ENCODE measurements at places on chromosomes 11 and 22. TPM values are rescaled to one million over a fixed set of nuclear protein-coding genes. Genes with fewer than 3 reads are reported as not detected.

PLXNB2 gene
- 16.8 TPM for total RNA-seq

NPAS4 gene
- 0.16 TPM for total RNA-seq

GRCh38 chr11:4183410-4184057 lies 88.9 kb downstream of the RRM1 start:
- no peak overlapping the region for H3K4me3 ChIP-seq
- peaks cover 6% of the 10 kb centered on the region for H3K4me1 ChIP-seq
- no peaks in the 10 kb centered on the region for H3K36me3 ChIP-seq
- H3K27me3 ChIP-seq, result peaks cover 20% of the 10 kb centered on the region

- no peak for DNase-seq
- no peak overlapping the region for H3K27ac ChIP-seq
- H3K27me3 ChIP-seq, result peaks cover 3% of the 10 kb centered on the region
- no peak overlapping the region for H3K4me3 ChIP-seq
- H3K36me3 ChIP-seq, result no peaks in the 10 kb centered on the region
Observed at GRCh38 chr22:48314073-48314472, 1513.6 kb downstream of the BRD1 start.

- peak overlapping the region; percentile 54 for H3K27ac ChIP-seq
- H3K36me3 ChIP-seq, result peaks cover 20% of the 10 kb centered on the region
- no peaks in the 10 kb centered on the region for H3K27me3 ChIP-seq
- peaks cover 55% of the 10 kb centered on the region for H3K4me1 ChIP-seq
- DNase-seq, result no peak
Observed at GRCh38 chr11:83004746-83005556, 66.7 kb downstream of the RAB30 start.

Data from activated naive CD8-positive, alpha-beta T cell treated with anti-CD3 and anti-CD28 coated beads for 36 hours (primary cell).